NT2/D1 (cell line): ENCODE measurements at places on chromosomes 13 and 19.

- DNase-seq: no peak
Observed at GRCh38 chr19:1266129-1266915, 2.8 kb upstream of the CIRBP start.

DNA sequence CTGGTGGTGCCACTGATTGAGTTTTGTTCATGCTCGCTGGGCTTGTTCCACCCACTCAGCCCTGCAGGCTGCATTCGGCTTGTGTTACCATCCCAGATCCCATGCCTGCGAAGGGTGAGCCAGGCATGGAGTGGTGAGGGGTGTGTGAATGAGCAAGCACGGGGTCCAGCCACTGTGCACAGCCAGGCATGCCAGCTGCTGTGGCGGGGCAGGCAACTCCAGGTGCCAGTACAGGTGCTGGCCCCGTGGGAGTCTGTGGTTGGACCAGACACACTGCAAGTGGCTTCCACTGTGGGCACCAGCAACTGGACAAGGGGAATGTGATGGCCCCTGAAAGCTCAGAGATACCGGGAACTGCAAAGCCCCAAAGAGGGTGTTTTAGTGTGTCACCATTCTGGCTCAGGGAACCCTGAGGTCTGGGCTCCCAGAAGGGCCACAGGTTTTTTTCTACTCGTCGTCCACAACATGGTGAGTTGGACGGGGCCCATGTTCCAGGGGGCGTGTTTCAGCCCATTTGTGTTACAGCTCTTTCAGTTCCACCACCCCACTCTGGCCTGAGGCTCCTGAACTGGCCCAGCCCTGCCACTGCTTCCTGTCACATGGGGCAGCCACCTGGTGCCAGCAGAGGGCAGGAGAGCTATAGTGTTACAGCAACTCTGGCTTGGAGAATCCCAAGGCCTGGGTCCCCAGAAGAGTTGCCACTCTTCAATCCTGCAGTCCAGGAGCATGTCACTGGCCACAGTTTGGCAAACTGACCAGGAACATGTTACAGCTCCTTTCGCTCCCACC is 217.0 kb upstream of the OBI1 start:
- no peak for DNase-seq

- DNase-seq: peak; percentile 5
Observed at GRCh38 chr13:96710166-96710862, 284.0 kb downstream of the OXGR1 start.

DNA sequence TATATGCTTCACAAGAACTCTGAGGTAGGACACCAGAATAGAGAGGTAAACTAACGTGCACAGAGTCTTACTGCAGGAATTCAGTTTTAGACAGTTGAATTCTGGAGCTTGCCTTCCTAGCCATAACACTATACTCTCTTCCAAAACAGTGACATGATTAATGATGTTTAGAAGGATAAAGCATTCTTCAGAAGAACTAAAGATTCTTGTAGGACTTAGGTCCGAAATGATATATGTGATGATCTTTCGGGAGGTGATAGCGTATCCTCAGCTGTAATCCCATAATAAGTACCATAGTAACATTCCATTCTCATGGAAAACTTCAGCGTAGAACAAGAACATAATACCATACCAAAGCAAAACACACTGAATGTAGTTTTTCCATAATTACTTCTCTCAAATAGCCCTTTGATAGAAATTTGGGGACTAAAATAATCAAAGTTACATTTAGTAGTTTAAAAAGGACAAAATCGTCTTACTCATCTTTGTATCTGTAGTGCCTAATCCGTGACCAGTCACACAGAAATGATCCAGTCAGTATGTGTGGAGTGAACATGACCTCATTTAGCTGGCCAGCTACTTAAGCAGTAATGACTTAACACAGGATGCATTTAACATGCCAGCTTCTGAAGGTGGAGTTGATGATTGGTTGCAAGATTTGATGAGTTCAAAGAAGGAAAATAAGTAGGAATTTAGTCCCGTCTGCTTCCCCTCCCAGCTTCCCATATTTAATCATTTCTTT is 38.4 kb downstream of the PIBF1 start:
- no peak for DNase-seq

GRCh38 chr13:91154558-91155353 is 192.7 kb upstream of the MIR17HG start:
- no peak for DNase-seq

GRCh38 chr13:34004676-34005075 is 186.7 kb downstream of the RFC3 start:
- DNase-seq: no peak

DNA sequence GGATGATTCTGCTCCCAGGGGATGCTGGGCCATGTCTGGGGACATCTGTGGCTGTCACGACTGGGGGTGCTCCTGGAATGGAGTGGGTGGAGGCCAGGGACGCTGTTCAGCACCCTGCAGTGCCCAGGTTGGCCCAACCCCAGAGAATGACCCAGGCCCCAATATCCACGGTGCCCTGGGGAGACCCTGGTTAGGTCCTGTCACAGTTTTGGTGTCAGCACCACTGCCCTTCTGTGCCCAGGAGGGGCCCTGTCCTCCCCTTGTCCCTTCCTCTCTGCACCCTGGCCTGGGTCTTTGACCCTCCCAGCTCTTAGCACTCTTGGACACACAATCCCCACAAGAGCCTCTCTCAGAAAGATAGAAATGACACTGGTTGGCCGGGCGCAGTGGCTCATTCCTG is 85.3 kb downstream of the GADD45B start:
- no peak for DNase-seq

DNA sequence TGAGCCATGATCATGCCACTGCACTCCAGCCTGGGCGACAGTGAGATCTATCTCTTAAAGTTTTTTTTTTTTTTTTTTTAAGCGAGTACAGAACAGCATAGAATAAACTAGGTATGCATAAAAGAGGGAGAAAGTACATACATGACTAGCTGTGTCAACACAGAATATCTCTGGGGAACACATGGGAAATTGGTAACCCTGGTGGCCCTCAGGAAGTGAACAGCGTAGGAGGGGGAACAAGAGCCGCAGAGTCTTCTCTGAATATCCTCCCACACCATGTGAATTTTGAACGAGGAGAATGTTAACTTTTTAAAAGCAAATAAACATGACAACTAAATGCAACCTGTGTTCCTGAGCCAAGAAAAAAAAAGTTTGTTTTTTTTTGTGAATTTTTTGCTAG is 15.2 kb downstream of the PHLDB3 start:
- DNase-seq: no peak
